ENCODE measurements at places on chromosomes 16 and 17.

- DNase-seq, result no peak
These were observed 173.6 kb upstream of the DYNLRB2 start for GRCh38 chr16:80367037-80367658.

DNA sequence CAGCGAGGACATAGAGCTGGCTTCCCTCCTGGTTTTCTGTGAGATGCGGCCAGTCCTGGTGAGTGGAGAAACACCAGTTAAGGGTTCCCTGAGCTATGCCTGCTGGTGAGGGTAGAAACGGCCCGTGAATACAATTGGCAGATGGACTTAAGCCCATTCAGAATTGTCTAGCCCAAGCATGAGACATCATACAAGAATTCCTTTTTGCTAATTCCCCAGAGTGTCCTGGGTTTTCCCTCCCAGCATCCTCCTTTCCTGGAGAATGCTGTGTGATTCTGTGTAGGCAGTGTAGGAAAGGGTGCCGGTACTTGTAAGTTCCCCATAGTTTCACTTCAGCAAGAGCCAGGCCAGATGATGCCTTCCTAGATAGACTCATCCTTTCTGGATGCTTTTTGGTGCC is 65.1 kb downstream of the SDR42E1 start:
- DNase-seq, result no peak

DNA sequence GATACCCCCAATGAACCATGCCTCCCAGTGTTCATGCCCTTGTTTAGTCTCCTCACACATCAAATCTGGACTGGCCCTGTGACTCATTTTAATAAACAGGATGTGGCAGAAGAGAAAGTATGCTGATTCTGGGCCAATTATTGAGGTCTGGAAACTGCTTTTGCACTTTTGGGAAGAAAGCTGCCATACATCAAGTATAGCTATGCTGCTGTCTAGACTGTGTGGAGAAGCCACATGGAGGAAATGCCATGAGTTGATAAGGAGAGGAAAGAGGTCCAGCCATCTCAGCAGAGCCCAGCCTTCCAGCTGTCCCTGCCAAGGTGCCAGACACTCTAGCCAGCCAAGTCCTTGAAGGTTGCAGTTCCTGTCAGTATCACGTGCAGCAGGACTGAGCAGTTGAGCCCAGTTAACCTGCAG is 16.7 kb downstream of the RPRML start:
- DNase-seq, result no peak

DNA sequence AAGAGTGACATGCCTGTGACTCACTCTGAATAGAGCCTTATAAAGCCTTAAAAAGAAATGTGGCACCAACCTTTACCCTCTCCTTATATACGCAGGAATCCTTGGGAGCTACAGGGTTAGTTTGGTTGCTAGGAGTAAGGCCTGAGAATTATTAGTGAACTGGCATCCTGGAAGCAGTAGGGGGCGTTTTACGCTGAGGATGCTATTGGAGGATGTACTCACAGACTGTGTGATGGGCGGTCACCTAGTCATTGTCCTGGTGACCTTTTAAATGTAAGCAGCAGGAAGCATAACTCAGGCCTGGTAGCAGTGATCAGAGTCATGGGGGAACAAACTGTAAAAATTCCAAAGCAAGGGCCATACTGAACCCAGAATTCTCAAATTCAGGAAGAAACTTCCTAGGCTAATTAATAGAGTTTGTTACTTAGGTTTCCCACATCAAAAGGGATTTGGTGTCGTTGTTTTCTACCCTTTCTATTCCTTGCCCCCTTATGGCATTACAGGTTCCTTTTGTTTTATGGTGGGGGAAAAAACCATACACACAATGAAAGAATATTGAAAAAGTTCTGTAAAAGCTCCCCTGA is 153.8 kb downstream of the SNX11 start:
- DNase-seq, result peak; percentile 9

DNA sequence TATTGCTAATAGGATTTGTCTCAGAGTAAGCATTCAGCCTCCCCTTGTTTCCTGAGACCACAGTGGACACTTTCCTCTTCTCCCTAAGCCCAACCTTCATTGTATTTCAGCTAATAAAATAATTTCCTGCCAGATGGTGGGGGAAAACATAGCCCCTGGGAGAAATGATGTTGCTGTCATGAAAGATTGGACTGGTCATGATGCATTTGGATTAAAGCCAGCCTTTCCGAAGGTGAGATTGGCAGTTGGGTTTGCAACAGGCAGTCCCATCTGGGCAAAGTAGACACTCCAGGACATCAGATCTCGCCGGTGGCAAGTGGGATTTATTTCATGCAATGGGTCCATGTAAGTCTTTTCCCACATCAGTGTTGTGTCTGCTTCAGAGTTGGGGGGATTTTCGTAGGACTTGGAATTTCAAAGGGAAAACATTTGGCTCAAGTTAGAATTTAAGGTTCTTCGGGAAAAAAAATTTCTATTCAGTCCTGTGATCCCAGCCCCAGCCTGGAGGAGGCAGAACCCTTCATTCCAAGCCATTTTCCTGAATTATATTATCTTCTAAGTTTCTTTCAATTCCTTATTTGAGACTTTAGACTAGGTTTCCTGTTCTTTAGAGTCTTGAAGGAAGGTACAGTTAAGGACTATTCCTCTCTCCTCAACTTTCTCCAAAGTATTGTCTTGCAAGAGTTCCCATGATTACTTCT is 391.7 kb downstream of the XYLT1 start:
- no peak for DNase-seq

DNA sequence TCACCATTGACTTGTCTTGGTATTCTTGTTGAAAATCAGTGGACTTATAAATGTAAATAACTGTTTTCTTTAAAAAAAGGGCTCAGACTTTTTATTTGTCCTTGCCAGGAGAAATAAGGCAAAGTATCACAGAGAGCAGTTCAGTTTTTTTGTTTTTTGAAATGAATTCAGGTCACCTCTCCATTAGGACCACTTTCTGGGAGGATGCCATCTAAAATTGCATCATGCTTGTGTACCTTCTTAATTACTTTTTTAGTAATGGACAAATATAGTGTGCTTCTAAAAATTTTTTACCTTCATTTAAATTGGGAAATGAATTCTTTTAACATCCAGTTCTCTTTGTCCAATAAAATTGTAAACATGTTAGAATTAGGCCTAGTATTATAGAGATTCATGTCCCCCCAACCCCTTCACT is 210.0 kb downstream of the BCAS3 start:
- DNase-seq, result no peak
